ENCODE measurements at places on chromosomes 11 and 22.

DNA sequence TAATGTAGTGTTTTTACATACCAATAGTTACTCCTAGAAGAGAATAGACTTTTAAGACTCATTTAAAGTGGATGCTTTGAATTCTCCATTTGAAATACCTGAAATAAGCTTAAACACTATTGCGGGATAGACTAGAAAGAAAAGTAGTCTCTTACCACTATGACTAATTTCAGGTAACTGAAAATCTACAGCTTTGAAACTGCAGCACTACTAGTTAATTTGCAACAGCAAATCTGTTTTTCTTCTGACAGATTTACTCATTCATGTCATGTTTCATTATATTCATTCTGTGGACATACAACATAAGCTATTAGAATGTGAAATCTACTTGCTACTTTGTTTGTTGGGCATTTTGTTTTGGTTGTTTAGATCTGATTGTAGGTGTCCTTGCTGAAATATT lies 153.6 kb downstream of the MAML2 start:
- no peak for DNase-seq

GRCh38 chr11:47914743-47915142 lies 65.6 kb upstream of the PTPRJ start:
- no peak for DNase-seq

DNA sequence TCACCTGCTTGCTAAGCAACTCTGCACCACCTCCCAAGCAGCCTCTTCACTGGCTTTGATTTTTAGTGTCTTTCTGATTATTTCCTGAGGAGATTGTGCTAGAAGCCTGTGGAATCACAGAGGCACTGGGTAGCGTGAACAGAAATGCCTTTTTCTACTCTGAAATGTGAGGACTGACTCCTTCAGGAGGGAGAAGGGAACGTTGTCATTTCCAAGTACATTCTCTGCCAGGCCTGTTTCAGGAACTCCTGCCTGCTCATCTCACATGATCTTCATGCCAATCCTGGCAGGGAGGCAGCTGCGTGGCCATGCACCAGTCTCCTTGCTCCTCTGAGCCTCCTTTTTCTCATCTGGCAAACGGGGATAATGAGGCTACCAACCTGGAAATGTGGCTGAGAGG lies 49.8 kb upstream of the PRDM11 start:
- DNase-seq = no peak

GRCh38 chr11:12679471-12679870 lies 5.2 kb downstream of the TEAD1 start:
- DNase-seq = no peak

- no peak for DNase-seq
Measured at GRCh38 chr11:16078936-16079335, 277.4 kb downstream of the SOX6 start.

DNA sequence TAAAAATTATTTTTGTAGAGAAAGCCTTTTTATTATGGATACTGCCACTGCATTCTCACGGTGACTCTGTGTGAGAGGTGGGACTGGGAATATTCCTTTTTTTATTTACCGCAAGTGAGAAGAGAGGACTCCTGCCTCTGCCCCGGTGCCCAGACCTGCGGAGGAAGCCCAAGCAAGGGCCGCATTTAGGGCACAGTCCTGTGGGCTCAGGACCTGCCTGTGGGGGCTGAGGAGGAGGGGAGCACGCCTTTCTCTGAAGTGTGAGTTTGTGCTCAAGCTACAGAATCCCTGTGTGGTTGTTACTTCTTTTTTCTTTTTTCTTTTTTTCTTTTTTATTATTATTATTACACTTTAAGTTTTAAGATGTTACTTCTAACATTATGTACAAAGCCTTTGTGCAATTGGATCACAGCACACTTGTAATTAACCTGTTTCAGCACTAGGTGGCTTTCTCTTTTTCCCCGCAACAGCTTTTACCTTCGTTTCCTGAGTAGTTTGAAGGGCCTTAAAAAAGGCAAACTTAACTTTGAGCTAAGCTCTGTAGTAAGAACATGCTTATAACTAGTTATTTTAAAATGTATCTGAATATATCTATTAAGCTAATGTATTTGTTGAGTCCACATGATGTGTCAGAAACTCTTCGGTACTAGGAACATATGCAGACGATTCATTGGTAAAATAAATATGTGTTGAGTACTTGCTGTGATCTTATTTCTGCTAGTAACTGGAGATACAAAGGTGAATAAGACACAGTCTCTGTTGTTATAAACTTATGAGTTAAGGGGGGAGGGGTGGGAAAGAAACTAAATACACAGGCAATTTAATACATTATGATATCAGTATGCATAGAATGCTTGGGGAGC lies 18.3 kb downstream of the AMOTL1 start:
- DNase-seq = no peak

GRCh38 chr11:113018913-113019312 lies 57.7 kb downstream of the NCAM1 start:
- DNase-seq = no peak

DNA sequence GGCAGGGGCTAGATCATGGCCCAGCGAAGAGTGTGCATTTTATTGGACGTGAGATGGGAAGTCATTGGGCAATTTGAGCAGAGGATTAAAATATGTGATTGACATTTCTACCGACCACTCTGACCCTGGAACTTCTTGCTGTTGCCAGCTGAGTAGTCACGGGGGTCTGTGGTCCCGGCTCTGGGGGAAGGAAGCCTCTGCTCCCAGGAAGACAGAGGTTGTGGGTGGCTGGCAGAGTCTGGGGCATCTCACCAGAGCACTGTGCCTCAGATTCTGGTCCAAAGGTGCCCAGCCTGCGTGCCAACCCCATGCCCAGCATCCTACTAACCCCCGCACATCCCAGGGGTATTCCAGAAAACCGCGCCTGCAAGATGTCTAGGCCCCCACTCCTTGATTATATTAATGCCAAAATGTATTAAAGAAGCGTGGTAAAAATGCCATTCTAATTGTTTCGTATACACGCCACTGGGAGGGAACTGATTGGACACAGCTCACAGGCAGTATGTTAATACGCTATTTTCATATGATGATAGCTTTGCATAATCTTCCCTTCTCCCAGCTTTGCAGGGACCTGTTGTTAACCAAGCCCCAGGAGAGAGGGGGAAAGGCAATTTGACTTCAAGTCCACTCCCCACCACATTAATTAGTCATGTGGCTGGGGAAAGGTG lies 25.3 kb upstream of the LMO1 start:
- no peak for DNase-seq

- no peak for DNase-seq
Measured at GRCh38 chr11:129214710-129215295, 22.7 kb upstream of the ARHGAP32 start.

DNA sequence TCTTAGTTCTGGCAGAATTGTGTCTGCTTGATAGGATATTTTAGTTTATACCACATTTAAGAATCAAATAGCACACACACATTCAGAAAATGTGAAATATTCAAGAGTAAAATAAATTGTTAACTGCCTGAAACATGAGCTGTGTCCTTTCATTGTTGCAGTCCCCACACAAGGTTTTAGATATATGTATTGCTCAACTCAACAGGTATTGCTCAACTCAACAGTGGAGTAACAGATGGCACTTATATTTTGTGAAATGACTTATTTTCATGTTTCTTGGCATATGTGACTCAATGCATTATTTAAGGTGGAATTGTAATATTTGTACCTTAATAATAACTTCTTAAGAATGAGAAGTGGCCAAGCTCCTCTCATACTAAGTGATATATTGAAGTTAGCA lies 760.3 kb downstream of the CNTN5 start:
- DNase-seq = no peak

DNA sequence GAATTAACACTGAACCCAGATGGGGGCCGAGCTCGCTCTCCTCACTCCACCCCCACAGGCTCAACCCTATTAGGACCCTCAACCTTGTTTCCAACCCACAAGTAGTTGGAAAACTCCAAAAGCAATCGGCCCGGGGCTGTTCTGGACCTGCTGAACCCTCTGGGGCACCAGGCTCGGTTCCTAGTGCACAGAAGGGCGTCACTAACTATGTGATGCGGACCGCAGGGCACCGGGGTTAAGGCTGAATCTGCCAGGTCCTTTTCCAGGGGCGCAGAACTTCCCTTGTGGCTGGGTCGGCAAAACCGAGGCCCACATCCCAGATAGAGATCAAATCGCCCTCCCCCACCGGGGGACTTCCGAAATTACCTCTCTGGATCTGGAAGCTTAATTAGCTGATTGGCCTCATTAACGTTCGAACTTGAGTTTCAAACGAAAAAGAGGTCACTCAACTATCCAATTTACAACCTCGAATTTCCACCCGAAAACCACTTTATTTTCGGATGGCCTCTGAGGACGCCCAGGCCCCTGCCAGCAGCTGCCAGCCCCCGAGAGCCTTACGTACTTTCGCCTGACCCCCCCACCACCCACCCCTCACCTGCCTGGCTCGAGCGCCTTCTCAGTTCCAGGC lies 1.7 kb downstream of the SHANK2 start:
- no peak for DNase-seq

DNA sequence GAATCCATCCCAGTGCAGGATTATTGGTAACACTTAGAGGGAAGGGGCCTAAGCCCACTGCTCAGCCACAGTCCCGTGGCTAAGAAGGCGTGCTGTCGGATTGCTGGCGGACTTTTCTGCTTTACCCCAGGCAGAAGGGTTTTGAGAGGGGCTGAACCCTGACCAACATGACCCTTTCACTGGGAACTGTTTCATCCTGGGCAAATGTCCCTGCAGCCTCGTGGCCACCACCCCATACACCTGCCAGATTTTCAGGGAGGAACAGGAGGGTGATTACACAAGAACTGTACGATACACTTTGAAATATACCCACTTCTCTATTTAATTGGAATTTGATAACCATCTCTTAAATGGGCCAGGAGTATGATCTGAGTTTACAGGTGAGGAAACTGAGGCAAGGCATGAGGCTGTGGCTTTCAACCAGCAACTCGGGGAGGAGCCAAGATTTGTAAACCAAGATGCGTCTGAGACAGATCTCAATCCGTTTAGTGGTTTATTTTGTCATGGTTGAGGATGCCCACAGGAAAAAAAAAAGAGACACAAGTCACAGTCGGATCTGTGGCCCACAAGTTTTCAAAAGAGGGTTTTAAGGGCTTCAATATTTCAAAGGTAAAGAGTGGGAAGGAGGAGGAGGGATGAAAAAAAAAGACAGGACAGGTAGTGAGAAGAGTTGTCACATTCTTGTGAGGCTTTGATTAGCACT lies 6.1 kb upstream of the APOL3 start:
- no peak for DNase-seq

GRCh38 chr11:23778971-23779370 lies 717.9 kb upstream of the LUZP2 start:
- DNase-seq = no peak

GRCh38 chr11:57474017-57474802 lies 13.9 kb downstream of the RTN4RL2 start:
- DNase-seq = no peak

DNA sequence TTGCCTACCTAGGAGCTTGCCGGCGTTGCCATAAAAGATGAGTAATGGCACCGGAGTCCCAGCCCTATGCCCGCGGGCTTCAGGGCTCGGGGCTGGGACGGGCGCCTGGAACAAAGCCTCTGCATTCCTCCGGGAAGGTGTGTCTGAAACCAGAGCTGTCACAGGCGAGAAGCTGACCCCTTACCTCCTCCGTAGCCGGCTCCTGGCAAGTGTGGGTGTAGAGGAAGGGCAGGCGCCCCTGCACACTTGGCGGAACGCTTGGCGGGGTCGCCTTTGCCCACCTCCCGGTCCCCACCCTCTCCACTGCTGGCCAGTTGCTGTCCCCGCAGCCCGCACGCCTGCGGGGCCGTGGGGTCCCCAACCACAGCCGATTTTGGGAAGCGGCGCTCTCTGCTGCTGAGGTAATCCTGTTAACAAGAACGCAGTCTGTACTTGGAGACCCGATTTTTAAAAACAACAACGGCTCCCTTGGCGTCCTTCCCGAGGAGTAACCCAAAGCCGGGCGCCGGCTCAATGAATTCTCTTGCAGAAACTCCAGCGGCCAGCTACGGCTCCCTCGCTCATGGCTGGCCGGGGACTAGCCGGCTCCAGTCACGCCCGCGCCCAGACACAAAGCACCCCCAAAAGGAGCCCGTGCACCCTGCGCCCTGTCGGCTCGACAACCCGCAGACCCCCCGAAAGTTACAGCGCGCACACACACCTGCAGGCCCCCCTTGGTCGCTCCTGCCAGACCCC lies 89.2 kb downstream of the PLEKHA7 start:
- peak; percentile 49 for DNase-seq

- no peak for DNase-seq
Measured at GRCh38 chr11:94866936-94867795, 99.0 kb downstream of the AMOTL1 start.

- DNase-seq = no peak
Measured at GRCh38 chr22:24878969-24879368, 67.5 kb downstream of the LHFPL7 start.

- no peak for DNase-seq
Measured at GRCh38 chr11:131190446-131190845, 180.0 kb upstream of the NTM start.

DNA sequence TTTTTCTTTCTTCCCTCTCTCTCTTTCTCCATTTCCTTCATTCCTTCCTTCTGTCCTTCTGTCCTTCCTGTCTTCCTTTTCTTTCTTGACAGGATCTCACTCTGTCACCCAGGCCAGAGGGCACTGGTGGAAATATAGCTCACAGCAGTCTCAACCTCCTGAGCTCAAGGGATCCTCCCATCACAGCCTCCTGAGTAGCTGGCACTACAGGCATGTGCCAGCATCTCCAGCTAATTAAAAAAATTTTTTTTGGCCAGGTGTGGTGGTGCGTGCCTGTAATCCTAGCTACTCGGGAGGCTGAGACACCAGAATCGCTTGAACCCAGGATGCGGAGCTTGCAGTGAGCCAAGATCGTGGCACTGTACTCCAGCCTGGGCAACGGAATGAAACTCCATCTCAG lies 4.8 kb upstream of the DUSP8 start:
- no peak for DNase-seq

GRCh38 chr11:23021287-23021863 lies 161.1 kb upstream of the CCDC179 start:
- DNase-seq = no peak

GRCh38 chr11:1228921-1229451 lies 6.1 kb downstream of the MUC5B start:
- no peak for DNase-seq

DNA sequence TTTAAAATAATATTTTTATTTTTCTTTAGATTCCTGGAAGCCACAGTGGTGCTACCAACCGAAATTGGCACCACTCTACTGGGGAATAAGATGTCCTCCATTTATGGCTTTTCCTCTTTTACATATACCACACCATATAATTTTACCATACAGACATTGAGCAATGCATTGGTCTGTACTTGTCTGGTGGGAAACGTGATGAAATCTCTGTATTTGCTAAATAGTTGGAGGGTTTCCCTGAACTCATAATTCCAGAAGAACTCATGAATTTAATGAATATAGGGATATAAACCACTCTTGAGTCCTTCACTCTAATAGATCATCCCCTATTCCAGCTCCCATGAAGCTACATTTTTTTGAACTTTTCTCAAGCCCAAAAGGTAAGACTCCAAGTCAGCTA lies 28.0 kb upstream of the MMP13 start:
- no peak for DNase-seq
